ENCODE measurements at places on chromosomes 6 and 20.
A peak's percentile ranks its signal among the peaks of the same experiment; 100 is the strongest.

DNA sequence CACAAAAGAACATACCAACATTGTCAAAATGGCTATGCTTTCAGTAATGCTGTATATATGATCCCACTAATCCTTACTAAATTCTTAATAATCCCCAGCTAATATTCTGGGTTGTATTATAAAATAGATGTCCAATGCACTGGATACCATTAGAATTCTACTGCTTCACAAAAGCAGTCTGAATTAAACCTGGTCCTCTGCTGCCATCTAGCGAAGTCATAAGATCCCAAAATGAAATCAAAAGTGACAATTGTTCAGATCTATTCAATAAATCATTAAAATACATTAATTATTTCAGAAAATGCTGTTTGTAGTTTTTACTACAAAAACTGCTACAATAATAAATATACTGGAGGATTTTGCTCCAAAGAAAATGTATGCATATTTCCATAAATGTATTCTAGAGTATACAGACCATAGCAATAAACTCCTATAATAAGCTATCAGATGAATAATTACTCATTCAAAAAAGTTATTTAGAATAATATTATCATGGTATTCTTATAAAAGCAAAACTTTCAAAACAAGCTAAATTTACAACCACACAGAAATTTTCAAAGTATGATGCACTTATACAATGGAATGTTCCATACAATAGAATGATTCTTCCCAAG, 92.6 kb downstream of the RNGTT start:
- DNase-seq, result peak; percentile 55

GRCh38 chr20:62760856-62761758, 35.2 kb upstream of the MRGBP start:
- peak; percentile 46 for DNase-seq

GRCh38 chr6:105985098-105985815, 100.9 kb upstream of the PRDM1 start:
- DNase-seq, result no peak

DNA sequence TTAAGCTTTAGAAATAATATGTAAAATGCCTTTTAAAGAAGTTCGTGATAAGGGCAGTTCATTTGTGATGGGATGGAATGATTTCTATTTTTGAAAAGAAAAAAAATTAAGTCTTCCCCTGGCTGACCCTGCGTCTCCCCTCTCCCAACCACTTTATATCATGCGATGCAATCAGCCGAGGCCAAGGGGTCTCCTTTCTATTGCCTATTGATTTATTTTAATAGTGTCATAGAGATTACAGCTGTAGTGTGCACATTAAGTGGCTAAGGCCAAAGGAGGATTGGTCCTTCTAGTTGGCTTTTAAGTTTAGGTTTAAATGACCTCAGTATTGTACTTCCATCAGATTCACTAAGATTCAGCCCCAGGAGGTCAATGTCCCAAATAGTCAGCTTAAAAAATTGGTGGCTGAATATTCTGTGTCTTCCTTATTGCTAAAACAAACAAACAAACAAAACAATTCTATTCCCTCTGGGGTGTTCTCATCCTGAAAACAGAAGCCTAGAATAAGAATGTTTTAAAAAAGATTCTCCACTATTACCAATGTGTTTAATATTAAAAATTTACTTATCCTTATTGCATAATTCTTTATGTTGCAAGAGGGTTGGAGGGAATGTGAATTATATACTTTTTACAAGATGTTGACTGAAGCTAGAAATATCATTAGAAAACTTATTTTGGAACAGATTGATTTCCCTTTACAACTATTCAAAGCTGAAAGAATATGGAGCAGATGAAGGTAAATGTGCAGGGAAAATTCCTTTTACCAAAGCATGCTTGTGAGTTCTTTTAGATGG, 359.1 kb downstream of the SAMD5 start:
- DNase-seq, result no peak

- peak; percentile 69 for DNase-seq
Measured at GRCh38 chr20:46520976-46521579, 7.7 kb upstream of the ZNF334 start.

DNA sequence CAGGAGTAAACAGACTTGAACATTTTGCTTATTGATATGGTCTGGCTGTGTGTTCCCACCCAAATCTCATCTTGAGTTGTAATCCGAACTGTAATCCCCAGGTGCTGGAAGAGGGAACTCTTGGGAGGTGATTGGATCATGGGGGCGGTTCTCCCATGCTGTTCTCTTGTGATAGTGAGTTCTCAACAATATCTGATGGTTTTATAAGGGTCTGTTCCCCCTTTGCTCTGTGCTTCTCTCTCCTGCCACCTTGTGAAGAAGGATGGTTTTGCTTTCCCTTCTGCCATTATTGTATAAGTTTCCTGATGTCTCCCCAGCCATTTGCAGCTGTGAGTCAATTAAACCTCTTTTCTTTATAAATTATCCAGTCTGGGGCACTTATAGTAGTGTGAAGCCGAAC, 40.0 kb downstream of the MYLIP start:
- peak; percentile 70 for DNase-seq

DNA sequence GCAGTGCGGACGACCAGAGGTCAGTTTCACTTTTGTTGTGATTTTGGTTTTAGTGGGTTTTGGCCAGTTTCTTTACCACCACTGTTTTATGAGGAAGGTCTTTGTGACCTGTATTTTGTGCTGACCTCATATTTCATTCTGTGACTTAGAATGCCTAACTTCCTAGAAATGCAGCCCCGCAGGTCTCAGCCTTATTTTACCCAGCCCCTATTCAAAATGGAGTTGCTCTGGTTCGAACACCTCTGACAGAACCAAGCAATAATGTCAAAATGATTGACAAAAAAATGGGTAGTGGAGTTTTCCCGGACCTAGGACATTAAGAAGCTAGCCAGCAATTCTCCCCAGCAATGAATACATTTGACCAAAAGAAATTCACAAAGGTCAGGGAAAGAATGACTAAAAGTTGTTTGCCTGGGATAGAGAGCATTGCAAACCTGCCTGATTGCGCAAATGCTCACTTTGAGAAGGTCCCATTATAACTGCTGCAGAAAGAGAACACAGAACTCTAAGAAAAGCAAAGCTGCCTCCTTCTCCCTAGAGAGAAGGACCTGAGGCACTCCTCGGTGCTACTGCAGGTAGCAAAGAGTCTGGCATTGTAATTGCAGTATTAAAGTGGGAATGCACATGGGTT, 288.8 kb downstream of the ADGB start:
- DNase-seq, result no peak

DNA sequence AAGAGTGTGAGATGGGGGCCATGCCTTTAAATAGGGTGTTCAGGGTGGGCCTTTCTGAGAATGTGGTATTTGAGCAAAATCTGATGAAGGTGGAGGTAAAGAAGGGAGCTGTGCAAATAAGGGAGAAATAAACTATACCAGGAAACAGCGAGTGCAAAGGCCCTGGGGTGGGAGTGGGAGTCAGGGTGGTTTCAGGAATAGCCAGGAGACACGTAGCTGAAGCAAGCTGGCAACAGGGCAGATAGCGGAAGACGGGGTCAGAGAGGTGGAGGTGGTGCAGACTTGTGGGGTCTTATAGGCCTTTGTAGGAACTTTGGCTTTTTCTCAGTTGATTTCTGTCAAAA, 51.6 kb downstream of the FGD2 start:
- DNase-seq, result no peak

GRCh38 chr6:139546106-139546472, 171.6 kb upstream of the CITED2 start:
- no peak for DNase-seq

GRCh38 chr6:72712910-72713309, 91.0 kb downstream of the KCNQ5 start:
- DNase-seq, result no peak

GRCh38 chr6:41073203-41073967, 611 bp downstream of the NFYA start:
- DNase-seq, result peak; percentile 84

DNA sequence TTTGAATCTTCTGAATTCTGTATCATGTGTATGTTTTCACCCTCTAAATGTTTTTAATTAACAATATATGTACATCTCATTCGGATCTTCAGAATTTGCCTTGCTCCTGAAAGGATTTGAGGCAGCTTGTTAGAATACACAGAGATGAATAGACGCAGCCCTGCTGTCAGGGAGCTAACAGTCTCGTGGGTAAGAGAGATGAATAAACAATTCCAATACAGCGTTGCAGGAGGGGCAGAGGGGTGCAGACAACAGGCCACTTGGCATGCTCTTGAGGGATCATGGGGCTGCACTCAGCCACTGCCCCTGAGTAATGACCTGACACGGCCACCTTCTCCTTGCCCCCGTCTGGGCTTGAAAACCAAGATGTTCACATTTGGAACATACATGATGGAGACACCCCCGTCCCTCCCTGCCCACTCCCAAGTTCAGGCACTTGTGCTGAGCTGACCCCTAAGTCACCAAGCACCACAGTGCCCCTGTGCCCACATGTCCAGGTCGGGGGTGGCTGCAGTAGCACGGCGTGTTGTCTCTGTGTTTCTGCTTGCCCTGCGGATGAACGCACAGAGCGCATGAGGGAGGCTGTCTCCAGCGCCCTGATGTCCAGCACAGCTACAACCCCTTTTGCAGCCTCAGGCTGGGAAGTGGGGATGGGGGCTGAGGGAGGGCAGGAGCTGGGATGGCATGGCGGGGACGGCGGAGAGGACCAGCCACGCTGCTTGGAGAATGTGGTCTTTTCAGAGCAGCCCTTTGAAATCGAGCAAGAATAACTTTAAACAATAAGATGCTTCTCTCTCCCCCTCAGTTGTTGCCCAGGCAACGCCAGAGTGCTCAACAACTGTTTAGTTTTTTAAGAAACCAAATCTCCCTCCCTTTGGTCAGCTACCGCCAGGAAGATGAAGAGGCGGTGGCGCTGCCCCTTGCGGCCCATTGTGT, 33.0 kb upstream of the CDH22 start:
- DNase-seq, result no peak

GRCh38 chr6:69852706-69853105, 13.7 kb upstream of the COL19A1 start:
- DNase-seq, result no peak

GRCh38 chr20:23690581-23690980, 1.7 kb upstream of the CST4 start:
- DNase-seq, result no peak

DNA sequence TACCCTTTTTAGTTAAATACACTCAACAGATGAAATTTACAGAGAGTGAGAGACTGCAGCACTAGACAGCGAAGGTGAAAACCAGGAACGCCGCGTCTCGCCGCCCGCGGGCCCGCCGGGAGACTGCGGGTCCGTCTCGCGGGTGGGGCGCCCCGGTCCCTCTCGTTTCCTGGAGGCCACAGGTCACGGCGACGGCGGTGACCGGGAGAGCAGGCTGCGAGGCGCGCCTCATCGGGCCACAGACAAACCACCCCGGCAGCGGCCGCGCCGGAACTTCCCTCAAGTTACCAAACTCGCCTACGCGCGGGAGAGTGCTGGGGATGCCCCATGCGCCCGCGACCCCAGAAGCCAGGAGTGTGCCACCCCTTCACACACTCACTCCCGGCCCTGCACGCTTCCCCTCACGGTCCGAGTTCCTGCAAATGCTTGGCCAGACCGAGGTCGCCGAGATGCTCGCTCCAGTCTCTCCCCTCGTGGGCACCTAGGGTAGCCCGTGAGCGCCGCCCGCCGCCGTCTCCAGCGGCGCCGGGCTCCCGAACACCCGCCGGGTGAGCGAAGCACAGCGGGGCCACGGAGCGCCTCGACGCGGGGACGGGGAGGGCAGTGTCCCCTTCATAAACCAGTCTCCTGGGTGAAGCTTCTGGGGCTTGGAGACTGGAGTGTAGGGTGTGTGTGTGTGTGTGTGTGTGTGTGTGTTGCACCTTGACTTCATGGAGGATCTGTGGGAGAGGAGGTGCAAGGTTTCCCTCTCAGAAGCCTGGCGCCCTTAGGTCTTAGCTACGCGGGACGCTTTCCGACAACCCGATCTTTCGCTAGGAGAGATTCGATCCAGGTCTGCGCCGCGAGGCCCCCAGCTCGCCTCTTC, 1.4 kb downstream of the BACH2 start:
- DNase-seq, result peak; percentile 32

- DNase-seq, result no peak
Measured at GRCh38 chr20:6560978-6561377, 206.5 kb upstream of the BMP2 start.

DNA sequence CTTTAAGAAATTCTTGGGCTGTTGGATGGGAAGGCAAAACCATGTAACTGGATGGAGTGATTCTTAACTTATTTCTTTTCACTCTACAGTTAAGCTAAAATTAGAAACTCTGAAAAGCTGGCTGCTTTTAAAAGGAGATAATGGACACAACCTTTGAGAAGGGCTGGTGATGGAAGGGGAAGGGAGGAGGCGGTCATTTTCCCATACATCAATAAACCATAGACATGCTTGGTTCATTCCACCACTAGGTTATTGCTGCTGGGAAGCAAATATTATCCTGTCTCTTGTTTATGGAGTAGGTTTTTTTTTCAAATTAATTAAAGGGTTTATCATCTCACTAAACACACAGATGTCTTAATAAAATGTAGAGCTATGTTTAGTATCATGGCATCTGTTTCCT, 76.2 kb downstream of the PLCB1 start:
- no peak for DNase-seq

DNA sequence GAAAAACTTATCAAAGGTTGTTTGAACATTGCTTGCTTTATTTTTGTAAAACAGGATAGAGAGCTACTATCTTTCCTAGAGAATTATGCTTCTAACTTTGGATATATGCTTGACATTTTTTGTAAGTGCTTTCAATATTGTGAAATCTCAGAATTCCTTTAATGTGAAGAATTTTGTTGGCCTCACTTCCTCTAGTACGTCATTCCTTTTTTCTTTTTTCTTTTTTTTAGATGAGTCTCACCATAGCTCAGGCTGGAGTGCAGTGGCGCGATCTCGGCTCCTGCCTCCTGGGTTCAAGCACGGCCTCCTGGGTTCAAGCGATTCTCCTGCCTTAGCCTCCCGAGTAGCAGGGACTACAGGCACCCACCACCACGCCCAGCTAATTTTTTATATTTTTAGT, 668.1 kb downstream of the RFPL4B start:
- DNase-seq, result no peak

DNA sequence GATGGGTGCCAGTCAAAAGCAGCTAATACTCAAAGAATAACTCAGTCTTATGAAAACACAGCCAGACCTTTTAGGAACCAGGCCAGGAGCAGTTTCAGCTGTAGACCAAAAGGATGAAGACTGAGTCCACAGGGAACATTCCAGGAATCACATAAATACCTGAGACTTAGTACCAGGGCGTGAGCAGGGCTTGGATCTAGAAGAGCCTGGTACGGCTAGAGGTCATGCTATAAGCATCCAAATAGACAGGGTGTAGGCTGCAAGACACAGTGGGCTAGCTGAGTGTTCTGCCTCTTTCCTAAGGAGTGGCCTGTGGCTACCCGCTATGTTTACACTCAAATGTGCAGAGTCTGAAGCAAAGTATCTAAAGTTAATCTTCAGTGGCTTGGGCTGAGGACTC, 29.5 kb upstream of the LRRC1 start:
- no peak for DNase-seq

- DNase-seq, result no peak
Measured at GRCh38 chr6:133504158-133504557, 263.0 kb downstream of the EYA4 start.

GRCh38 chr6:157607317-157608109, 215.5 kb upstream of the SNX9 start:
- no peak for DNase-seq
